ENCODE measurements at places on chromosomes 13 and 19. TPM values are rescaled to one million over a fixed set of nuclear protein-coding genes. Genes with fewer than 3 reads are reported as not detected.
A peak's percentile ranks its signal among the peaks of the same experiment; 100 is the strongest.

DNA sequence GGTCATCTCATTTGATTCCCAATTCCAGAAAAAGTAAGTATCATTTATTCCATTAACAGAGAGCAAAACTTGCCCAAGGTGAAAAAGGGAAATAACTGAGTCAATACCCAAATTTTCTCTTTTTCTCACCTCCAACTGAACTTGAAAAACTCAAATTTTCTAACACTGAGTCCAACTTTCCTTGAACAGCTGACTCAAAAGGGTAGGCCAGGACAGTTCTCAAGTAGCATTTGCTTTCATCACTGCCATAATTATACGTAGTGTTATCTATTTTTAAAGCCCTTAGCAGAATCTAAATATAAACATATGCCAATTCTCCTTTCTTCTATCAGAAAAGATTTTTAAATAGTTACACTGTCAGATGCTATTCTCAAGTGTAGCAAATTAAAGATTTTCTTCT is 3.5 kb downstream of the N4BP2L2 start:
- H3K27me3 ChIP-seq, result no peaks in the 10 kb centered on the region
- peaks cover 42% of the 10 kb centered on the region for H3K36me3 ChIP-seq
- H3K4me1 ChIP-seq, result peaks cover 34% of the 10 kb centered on the region
- no peak for DNase-seq
- no peak overlapping the region for H3K4me3 ChIP-seq
- no peak overlapping the region for H3K27ac ChIP-seq

The KCNRG gene
- not detected for total RNA-seq

The TMEM145 gene
- total RNA-seq, result 1.5 TPM

GRCh38 chr13:51267622-51268021 is 45.4 kb downstream of the FAM124A start:
- H3K36me3 ChIP-seq, result no peaks in the 10 kb centered on the region
- no peaks in the 10 kb centered on the region for H3K27me3 ChIP-seq
- H3K4me3 ChIP-seq, result no peak overlapping the region

The TEX29 gene
- total RNA-seq, result not detected

DNA sequence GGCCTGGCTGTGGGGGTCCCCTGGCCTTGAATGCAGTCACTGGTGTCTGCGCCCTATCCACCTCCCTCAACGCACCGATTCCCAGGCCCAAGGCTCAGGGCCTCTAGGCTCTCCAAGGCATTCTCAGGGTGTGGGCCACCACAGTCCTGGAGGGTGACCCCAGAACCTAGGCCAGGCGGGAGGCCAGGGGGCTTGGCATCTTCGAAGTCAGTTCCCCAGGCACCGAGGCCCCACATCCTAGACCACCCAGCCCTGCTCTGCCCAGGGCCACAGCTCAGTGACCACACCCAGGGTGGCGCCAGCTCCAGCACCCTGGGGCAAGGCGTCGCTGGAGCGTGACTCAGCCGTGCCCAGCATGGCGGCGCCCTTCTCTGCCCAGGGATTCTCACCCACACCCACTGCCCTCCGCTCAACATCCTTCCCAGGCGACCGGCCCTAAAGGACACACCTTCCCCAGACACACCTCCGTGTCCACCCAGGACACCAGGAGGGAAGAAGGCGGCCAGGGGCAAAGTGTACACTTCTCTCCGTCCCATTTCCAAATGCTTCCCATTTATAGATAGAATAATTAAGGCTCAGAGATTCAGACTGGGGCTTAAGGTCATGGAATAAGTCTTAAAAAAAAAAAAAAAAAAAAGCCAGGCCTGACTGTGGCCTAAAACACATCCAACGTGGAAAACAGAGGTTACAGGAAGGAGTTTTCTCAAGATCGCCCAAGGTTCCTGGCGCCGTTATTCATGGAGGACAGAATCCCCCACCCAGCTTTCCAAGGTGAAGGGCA is 36.4 kb upstream of the NANOS3 start:
- peak; percentile 76 for DNase-seq
- peaks cover 14% of the 10 kb centered on the region for H3K4me1 ChIP-seq
- peak overlapping the region; percentile 86 for H3K4me3 ChIP-seq
- H3K27me3 ChIP-seq, result no peaks in the 10 kb centered on the region
- H3K27ac ChIP-seq, result peak overlapping the region; percentile 96

DNA sequence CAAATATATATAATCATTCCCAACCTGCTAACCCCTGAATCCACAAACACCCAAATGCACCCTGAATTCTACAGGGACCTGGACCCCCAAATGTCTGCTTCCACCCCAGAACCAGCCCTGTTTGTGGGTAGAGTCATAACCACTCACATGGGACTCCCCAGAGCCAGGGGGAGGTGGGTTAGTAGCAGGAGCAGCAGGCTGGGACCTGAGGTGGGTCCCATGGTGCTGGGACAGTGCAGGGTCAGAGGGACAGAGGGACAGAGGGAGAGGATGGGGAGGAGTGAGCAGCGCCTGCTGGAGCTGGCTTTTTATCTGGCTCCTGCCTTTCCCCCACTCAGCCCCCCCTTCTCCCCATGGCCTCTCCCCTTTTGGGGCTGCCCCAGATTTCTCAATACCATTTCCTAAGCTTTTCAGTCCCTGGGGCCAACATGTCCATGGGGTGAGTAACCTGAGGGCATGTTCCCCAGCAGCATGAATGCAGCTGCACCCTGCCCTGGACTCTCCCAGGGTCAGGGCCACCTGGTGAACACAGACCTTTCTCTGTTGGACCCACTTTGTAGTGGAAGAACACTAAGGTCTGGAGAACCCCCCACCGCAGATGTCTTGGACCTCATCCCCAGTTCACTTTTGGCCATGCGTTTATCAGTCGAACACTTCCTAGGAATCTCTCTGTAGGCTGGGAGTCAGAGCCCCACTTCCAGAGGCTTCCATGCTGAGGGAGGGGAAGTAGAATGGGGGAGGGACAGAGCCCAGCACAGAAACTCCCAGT is at the start of gene C3:
TSS of gene C3 (minus strand) at position 282 of the 769 bp plus-strand sequence. CDS start at position 221, 61 bp downstream.
- peak within 1 kb of the TSS; percentile 82 for H3K4me3 ChIP-seq
- peak; percentile 57 for DNase-seq
- peak within 1 kb of the TSS; percentile 72 for H3K27ac ChIP-seq
- peaks cover 69% of the 10 kb centered on the region for H3K4me1 ChIP-seq
- H3K27me3 ChIP-seq, result no peaks in the 10 kb centered on the region

The FXYD3 gene
- 183 TPM for total RNA-seq

DNA sequence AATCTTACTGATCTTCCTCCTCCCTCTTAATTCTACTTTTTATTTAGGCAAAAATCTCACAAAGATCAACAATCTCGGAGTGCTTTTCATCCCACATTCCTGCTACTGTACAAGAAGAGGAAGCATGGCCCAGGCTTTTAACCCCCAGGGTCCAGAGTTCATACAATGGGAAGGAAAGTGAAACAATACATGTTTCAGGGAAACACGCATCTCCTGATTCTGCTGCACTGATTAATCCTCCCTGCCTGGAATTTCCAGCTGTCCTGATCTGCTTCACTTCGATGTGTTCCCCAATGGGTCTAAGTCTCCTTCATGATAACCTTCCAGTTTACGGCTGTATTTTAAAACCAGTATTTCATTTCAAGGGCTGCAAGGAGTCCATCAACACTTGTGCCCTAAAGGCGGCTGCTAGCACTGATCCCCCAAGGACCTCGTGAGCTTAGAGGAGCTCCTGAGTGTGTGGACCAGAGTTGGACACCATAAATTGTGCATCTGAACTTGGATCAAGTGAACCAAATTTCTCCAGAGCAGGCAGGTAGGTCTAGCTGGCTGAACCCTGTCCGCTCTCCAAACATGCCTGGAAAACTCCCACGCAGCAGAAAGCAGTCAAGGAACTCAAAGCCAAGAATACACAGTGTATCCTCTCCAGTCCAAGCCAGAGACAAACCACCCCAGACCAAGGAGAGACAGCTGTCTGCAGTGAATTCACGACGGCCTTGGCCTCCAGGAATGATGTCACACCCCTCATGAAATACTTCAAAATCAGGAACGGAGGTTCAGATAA is 44.3 kb downstream of the COL4A1 start:
- no peak for DNase-seq
- no peaks in the 10 kb centered on the region for H3K36me3 ChIP-seq
- H3K27ac ChIP-seq, result no peak overlapping the region
- H3K4me1 ChIP-seq, result peaks cover 8% of the 10 kb centered on the region
- no peak overlapping the region for H3K4me3 ChIP-seq
- no peaks in the 10 kb centered on the region for H3K27me3 ChIP-seq

The MED26 gene
- total RNA-seq, result 9.6 TPM

The HCST gene
- not detected for total RNA-seq

- H3K36me3 ChIP-seq, result peaks cover 53% of the 10 kb centered on the region
- peak; percentile 90 for DNase-seq
- peak overlapping the region; percentile 71 for H3K4me3 ChIP-seq
- H3K27ac ChIP-seq, result peak overlapping the region; percentile 42
These were observed 1.4 kb upstream of the ICAM1 start for GRCh38 chr19:10269333-10270179.

DNA sequence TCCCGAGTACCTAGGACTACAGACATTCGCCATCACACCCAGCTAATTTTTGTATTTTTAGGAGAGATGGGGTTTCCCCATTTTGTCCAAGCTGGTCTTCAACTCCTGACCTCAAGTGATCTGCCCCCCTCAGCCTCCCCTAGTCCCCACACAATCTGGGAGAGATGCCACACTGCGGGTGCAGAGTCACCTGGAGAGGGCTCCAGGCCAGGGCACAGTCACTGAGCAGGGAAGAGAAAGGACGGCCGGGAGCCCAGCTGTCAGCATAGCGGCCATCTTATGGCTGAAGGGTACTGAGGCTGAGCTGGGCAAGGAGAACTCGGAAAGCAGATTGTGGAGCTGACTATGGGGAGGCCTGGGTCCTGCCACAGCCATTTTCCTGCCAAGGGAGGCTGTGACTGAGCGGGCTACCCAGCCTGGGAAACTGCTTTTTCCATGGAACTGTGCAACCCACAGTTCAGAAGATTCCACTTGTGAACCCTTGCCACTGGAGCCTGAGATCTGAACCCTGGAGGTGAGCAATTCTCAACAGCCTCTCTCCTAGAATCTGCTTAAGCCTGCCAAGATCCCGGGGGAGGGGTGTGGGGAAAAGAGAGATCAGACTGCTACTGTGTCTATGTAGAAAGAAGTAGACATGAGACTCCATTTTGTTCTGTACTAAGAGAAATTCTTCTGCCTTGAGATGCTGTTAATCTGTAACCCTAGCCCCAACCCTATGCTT is 109.2 kb downstream of the ZNF486 start:
- no peak overlapping the region for H3K4me3 ChIP-seq
- no peaks in the 10 kb centered on the region for H3K27me3 ChIP-seq

DNA sequence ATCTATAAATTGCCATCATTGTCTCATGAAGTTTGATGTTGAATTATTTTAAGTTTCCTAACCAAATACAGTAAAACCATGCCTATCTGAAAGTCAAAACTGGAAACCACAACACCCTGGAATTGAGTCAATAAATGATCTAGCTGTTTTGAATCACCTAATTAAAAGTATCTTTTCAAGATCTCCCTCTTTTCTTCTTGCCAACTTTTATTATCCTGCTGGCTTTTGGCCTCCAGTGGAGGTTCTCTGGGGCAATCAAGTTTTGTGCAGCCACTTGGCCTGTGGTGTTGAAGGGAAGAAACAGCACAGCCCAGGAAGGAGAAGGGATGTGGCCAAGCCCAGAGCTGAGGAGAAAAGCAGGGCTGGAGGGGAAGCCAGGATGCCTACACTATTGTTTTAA is 255.4 kb downstream of the COG6 start:
- no peaks in the 10 kb centered on the region for H3K27me3 ChIP-seq
- H3K4me1 ChIP-seq, result no peaks in the 10 kb centered on the region
- no peaks in the 10 kb centered on the region for H3K36me3 ChIP-seq

The C19orf81 gene
- total RNA-seq, result not detected

GRCh38 chr13:27263438-27263837 is 7.2 kb upstream of the RASL11A start:
- no peak for DNase-seq
- peaks cover 21% of the 10 kb centered on the region for H3K36me3 ChIP-seq
- H3K4me1 ChIP-seq, result peaks cover 8% of the 10 kb centered on the region
- no peak overlapping the region for H3K4me3 ChIP-seq
- H3K27me3 ChIP-seq, result no peaks in the 10 kb centered on the region

The CYP2S1 gene
- 8.9 TPM for total RNA-seq

- H3K4me3 ChIP-seq, result peak overlapping the region; percentile 55
- H3K4me1 ChIP-seq, result peaks cover 44% of the 10 kb centered on the region
- DNase-seq, result no peak
- H3K36me3 ChIP-seq, result peaks cover 16% of the 10 kb centered on the region
- H3K27me3 ChIP-seq, result no peaks in the 10 kb centered on the region
- H3K27ac ChIP-seq, result peak overlapping the region; percentile 99
These were observed 251.0 kb downstream of the UQCRFS1 start for GRCh38 chr19:28961772-28962500.

GRCh38 chr13:113814435-113814821 is 49.4 kb downstream of the GAS6 start:
- peaks cover 5% of the 10 kb centered on the region for H3K36me3 ChIP-seq
- DNase-seq, result no peak
- no peaks in the 10 kb centered on the region for H3K27me3 ChIP-seq
- H3K4me1 ChIP-seq, result no peaks in the 10 kb centered on the region
- H3K27ac ChIP-seq, result no peak overlapping the region

DNA sequence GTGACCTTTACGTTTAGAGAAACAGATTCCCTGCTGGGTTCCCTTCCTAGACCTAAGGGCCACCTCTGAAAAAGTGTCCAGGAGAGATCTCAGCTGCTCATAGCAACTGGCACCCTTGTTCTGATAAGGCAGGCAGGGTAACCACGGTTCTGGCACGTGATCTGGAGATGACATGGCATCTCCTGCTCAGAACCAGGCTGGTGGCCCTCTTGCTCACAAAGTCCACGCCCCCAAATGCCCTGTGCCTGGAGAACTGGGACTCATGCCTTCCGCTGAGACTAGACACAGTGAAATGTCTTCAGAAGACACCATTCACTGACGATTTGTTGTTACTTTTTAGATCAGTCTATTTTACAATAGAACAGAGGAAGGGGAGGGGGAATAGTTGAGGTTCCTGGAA is 174.1 kb downstream of the ZNF536 start:
- no peak overlapping the region for H3K27ac ChIP-seq
- no peak for DNase-seq
- H3K27me3 ChIP-seq, result no peaks in the 10 kb centered on the region
- H3K4me1 ChIP-seq, result no peaks in the 10 kb centered on the region
- no peaks in the 10 kb centered on the region for H3K36me3 ChIP-seq

DNA sequence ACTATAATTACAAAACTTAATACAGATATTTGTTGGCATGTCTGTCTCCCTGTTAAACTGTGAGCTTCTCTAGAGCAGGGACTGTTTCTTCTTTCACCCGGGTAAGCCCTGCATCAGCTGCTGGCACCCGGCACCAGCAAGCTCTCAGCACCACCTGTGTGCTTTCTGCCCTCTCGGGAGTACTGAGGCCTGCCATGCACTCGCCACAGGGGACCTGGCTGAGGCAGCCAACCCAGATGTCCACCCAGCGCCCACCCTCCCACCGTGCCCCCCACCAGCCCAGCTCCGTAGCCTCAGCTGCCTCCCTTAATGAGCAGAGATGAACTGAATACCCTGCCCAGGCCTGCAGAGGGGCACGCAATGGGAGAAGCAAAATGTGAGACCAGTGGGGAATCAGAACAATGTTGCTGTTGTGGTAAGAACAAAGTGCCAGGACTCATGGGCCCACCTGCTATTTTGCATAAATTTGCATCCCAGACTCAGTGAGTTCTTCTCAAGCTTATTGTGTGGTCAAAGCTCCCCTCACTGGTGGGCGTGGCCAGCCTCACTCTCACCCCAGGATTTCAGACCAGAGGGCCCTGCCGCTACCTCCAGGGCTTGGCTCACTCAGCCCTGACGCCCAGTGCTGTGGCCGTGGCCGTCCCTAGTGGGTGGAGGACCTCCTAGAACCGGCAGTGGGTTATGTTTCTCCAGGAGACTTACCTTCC is 14.6 kb upstream of the SERPINE3 start:
- no peaks in the 10 kb centered on the region for H3K4me1 ChIP-seq
- no peak overlapping the region for H3K4me3 ChIP-seq
- DNase-seq, result no peak
- no peak overlapping the region for H3K27ac ChIP-seq
- no peaks in the 10 kb centered on the region for H3K27me3 ChIP-seq
